ENCODE measurements at places on chromosomes 6 and 20.
A peak's percentile ranks its signal among the peaks of the same experiment; 100 is the strongest.

- peak; percentile 71 for DNase-seq
Measured at GRCh38 chr20:44683263-44684046, 31.7 kb upstream of the CCN5 start.

DNA sequence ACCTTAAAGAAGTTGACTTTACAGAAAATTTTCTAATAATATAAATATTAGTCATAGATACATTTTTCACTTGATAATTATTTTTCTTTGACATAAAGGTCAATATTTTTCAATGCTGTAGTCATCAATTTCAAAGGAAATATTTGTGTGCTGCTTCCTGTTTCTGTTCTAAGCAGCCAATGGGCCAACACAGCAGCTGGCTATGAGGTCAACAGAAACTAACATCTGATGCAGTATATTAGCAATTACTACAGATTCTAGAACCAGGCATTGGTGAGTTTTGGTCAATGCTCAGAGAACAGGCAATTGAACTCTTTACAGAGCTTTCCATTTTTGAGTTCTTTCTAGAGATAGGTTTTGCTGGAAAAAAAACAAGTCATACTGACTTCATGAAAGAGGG lies 669.6 kb upstream of the NRSN1 start:
- no peak for DNase-seq

DNA sequence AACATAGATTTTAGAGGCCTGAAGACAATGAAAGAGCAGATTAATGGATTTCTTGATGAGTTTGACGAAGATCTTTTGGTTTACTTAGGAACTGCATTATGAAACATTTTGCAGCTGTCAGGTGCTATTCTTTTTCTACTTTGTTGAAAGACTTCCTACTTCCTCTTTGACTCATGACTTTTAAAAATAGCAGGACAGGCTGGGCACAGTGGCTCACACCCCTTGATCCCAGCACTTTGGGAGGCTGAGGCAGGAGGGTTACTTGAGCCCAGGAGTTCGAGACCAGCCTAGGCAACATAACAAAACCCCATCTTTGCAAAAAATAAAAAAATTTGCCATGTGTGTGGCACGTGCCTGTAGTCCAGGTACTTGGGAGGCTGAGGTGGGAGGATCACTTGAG lies 52.0 kb downstream of the ITCH start:
- peak; percentile 62 for DNase-seq

DNA sequence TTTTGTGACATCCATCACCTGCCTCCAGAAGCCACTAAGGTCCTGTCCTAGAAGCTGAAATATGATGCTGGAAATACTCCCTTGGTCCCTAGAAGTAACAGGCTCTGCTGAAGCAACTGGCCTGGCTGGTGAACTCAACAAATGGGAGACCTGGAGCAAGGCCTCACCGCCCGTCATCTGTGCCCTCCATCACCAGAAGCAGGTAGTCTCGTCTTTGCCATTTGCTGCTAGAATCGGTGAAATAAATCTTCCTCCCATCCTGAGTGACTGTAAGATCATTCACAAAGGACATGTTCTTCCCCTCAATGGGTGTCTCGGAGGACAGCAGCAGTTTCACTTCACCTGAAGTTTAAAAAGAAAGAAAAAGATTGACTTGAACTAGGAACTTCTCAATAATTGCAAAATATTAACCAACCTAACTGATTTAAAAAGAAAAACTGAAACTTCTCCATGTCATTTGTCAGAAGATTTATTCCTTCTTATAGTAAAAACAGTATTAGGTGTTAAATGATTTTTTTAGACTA lies 21.0 kb downstream of the CST7 start:
- DNase-seq = no peak

- DNase-seq = no peak
Measured at GRCh38 chr6:153172815-153173214, 41.7 kb upstream of the RGS17 start.

GRCh38 chr6:13181393-13181792 lies 146.9 kb downstream of the TBC1D7 start:
- no peak for DNase-seq

GRCh38 chr20:44678990-44679611 lies 27.6 kb upstream of the ADA start:
- DNase-seq = no peak

DNA sequence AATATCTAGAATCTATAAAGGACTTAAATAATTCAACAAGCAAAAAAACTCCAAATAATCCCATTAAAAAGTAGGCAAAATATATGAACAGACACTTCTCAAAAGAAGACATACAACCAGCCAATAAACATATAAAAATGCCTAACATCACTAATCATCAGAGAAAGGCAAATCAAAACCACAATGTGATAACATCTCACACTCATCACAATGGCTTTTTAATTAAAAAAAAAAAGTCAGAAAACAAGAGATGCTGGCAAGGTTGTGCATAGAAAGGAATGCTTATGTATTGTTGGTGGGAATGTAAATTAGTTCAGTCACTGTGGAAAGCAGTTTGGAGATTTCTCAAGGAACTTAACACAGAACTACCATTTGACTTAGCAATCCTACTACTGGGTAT lies 979.6 kb upstream of the MAP3K7 start:
- no peak for DNase-seq

DNA sequence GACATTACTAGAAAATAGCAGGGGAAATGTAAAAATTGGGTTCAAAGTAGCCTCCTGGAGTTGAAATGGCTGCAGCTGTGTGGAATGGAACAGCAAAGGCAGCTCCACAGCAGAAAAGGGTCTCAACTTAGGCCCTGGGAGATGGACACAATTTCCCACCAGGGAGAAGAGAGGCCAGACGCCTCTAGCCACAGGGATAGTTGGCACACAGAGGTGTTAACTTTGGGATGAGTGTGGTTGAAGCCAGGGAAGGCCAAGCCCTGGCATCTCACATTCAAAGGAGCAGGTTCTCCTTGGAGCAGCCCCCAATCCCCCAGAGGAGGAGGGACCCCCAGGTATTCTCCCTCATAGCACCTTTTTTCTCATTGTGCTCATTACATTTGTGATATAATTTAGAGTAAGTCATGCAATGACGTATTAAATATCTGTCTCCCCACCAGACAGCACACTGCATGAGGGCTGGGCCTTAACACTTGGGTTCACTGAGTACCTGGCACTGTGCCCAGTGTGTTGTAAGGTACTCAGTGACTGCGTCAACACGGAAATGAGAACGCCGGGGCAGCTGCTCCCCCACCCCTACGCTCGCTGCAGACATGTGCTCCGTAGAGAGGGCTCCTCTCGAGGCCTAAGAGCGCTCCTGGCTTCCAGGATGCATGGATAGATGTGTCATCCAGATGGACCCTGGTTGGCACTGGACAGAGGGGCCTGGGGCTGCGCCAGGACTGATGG lies 76.0 kb upstream of the CD93 start:
- peak; percentile 68 for DNase-seq

- DNase-seq = peak; percentile 98
Measured at GRCh38 chr6:43926634-43927531, 156.9 kb downstream of the VEGFA start.

DNA sequence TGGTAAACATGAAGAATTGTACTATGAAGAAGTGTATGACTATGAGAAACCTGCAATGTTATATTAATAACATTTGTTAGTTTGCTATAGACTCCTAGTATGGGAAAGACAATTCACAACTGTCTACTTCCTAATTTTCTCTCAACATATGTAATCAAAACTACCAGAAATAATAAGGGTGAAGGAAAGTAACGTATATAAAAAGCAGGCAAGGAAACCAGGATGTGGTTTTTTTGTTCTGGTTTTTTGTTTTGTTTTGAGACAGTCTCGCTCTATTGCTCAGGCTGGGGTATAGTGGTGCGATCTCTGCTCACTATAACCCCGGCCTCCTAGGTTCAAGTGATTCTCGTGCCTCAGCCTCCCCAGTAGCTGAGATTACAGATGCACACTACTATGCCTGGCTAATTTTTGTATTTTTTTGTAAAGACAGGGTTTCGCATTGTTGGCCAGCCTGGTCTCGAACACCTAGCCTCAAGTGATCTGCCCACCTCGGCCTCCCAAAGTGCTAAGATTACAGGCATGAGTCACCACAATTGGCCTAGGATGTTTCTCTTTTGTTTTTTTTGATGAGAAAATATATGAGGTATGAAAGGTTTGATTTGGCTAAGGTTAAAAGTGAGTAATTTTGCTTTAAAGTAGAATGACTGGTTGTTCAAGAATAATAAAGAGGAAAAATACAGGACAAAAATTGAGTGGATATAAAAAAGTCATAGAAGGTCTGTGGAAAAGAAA lies 83.1 kb downstream of the PTCHD4 start:
- no peak for DNase-seq

DNA sequence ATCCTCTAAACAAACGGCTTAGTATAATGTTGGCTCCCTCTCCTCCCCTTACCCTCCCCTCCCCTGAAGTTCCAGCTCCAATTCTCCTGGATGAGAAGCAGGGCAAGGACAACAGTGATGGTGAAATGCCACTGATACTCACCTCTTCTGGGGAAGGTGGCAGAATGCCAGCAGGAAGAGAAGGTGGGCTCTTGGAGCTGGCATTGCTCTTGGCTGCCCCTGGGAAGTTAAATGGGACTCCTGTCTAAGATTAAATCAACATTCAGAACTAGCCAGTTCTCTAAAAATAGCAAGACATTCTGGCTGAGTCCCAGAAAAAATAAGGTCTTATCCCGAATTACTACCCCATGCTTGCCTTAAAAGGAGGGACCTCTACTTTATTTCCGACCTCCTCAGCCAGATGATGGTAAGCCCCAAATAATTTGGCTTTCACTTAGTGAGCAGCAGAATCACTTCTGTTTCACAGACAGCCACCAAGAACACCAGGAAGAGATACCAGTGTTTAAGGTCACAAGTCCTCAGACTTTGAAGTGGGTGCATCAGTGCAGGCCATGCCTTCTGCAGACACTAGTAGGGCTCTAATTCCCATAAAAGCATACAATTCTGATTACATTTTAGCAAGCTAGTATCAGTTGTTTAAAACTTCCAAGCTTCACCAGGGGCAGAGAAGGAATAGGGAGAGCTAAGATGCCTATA lies 46.0 kb upstream of the IL17A start:
- DNase-seq = no peak

DNA sequence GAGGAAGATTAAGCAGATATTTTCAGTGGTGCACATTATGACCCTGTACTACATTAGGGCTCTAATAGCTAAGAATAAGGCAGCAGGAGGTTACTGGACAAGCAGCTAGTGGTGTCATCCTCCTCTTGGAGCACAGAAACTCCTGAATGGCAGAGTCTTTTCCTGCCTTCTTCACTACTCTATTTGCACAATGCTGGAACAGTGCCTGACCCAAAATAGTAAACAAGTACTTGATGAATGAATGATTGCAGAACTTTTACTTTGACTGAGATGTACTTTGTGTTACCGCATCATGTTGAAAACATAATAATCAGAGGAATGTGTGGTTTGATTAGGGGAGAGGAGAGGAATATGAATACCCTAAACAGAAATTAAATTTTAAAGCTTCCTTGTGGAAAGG lies 30.0 kb upstream of the UST start:
- DNase-seq = no peak
